Small intestine (tissue), 16 donors: ENCODE measurements at places on chromosomes 5 and 9. TPM values are rescaled to one million over a fixed set of nuclear protein-coding genes. Genes with fewer than 3 reads are reported as not detected.

DNA sequence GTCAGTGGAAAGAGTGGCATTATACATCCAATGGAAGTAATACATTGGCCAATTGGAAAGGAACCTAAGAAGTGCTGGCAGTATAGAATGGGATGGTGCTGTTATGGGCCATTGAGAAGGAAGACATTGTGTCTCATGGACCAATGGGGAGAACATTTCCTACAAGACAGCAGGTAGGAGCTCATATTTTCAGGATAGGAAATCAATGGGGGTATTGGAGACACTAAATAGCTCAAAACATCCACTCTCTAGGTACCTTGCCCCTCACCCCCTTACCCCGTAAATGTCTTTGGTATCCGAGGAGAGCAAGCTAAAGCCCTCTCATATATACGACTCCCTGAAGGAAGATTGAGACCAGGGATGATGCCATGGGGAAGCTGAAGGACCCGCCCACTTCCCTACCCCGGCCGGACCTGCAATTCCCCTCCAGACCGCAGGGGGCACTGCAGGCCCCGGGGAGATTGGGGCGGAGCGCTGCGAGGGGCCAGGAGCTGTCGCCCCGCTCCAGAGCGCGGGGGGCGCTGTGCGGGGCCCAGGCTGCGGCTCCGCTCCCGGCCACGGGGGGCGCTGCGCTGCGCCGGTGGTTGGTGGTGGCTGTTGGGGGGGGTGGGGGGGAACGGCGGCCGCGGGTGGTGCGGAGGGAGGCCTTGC lies at the start of gene KDM3B:
KDM3B (plus strand) TSS at position 615 of the 651 bp plus-strand sequence. CDS start 111 bp downstream, outside the sequence.
- peak; percentile 94 for DNase-seq

GRCh38 chr5:10578293-10578665 lies 14.4 kb downstream of the ANKRD33B start:
- DNase-seq: no peak

- no peak for DNase-seq
Measured at GRCh38 chr9:130201399-130201873, 29.2 kb downstream of the NCS1 start.

- no peak for DNase-seq
Measured at GRCh38 chr9:37149666-37150308, 29.4 kb downstream of the ZCCHC7 start.

SPINK6 gene
- polyA plus RNA-seq: not detected

NME5 gene
- 1.8 TPM for polyA plus RNA-seq

ZMAT2 gene
- 67.4 TPM for polyA plus RNA-seq

DNA sequence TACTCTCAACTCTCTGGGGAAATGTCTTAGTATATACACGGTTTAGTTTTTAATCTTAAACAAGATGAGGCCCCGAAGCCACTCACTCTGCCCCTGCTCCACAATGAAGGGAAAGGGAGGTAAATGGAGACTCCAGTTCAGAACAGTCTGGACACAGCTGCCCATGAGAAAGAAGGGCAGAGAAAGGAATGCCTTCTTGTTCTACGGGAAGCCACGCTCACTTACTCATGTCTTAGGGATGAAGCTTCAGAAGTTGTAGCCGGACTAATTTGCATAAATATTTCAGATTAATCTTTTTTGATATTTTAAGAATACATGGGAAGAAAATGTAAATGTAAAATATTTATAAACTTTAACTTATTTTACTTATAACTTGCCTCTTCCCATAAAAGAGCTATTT lies 94.0 kb downstream of the COL23A1 start:
- DNase-seq: no peak

GRCh38 chr5:159185773-159186172 lies 23.6 kb downstream of the RNF145 start:
- no peak for DNase-seq

DNA sequence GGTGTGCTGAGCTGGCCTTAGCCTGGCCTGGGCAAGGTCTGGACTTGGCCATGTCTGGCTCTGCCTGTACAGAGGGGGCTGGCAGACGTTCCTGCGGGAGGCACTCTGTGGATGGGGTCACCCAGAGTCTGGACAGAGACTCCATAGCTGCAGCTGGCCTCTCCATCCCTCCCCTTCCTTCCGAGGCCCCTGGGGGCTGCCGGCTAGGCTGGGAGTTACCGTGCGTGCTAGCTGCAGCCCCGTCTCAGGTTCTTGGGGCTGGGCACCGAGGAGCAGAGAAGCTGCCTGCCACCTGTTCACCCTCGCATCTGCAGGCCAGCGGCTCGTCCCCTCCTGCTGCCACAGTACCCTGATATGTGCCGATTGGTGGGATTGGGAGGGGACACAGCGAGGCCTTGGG lies 63.4 kb downstream of the RXRA start:
- no peak for DNase-seq

PCDHB9 gene
- not detected for polyA plus RNA-seq

- no peak for DNase-seq
Measured at GRCh38 chr5:136840601-136841000, 475.3 kb upstream of the TRPC7 start.

DNA sequence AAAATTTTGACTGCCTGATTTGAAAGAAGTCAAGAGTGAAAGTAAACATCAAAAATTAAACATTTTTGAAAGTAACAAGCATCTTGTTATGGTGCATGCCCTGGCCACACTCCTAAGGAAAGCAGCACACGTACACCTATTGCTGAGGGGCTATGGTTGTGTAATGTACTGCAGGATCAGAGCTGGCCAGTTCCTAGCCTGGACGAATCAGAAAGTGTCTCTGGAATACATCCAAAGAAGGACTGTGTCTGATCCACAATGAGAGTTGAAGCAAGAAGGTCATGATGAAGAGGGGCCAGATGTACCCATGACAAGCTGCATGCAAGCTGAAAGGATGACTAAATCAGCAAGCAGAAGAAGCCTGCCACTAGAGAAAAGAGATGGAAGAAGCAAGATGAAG lies 618.2 kb downstream of the TLE1 start:
- no peak for DNase-seq

DNA sequence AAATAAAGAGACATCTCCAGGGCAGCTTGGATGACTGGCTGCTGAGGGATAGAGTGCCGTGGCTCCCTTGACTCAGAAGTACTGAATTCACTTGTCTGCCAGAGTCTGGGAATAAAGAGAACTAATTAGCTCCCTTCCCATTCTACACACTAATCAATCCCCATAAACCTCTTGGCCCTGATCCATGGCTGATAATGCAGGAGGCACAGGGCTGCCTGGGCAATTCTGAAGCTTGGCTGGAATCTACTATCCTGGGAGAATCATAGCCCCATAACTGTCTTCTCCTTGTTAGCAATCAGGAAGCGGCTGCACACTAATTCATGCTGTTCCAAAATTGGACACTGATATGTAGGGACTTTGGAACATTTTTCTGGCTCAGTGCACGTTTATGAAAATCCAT lies 197.7 kb downstream of the PTTG1 start:
- DNase-seq: peak; percentile 84

PDE8B gene
- polyA plus RNA-seq: 1.5 TPM

- DNase-seq: no peak
Measured at GRCh38 chr5:180798193-180798592, 4.4 kb downstream of the MGAT1 start.

DNA sequence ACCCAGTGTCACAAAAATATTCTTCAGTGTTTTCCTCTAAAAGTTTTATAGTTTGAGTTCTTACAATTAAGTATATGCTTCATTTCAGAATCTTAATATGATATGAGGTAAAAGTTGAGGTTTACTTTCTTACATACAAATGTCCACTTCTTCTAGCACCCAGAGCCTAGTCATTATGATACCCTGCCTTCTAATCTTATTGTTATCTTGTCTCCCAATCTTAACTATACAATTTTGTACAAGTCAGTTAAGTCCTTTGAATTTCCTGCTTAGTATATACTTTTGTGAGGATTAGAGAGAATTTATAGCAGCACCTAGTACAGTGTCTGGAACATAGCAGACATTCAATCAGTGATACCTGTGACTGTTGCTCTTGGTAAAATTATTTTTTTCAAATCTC lies 29.3 kb downstream of the RAD50 start:
- DNase-seq: no peak

DNA sequence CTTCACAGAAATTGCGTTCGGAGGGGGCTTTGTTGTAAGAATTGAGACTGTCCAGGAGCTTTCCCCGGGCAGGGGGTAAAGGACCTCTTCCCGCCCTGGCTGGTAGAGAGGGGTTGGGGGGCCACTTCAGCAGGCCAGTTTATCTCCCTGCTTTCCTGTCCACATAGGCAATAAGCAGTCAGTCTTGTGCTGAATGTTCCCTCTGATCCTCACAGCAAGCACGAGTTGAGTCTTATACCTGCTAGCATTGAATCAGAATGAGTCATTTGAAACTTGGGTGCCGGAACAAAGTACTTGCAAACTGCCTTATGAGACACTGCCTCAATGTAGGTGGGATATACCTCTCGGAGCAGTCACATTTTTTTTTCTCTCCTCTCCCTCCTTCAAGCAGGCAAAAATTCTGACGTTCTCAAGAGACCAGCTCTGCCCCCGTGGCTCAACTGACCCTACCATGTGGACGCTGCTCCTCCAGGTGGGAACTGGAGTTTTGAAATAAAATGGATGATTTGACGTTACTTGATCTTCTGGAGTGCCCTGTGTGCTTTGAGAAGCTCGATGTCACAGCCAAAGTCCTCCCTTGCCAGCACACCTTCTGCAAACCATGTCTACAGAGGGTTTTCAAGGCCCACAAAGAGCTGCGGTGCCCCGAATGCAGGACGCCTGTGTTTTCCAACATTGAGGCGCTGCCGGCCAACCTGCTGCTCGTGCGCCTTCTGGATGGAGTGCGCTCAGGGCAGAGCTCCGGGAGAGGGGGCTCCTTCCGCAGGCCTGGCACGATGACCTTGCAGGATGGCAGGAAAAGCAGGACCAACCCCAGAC lies 1.3 kb downstream of the SH3RF2 start:
- peak; percentile 92 for DNase-seq

CFAP77 gene
- not detected for polyA plus RNA-seq

DNA sequence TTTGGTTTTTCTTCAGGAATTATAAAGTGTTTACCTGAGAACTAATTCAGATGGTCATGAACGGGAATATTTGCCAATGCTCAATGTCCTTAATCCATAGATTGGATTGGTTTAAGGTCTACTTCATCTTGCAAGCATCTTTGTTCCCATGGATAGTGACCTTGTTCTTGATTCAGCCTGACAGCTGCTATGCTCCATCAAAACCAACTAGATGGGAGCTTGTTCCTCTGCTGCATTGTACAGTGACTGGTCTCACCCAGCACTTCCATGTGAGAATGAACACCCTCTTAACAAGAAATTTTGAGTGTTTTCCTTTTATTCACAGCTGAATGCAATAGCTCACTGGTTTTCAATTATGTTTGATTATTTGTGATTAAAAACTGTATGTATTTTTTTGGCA lies 312.6 kb upstream of the ACTBL2 start:
- no peak for DNase-seq

DNA sequence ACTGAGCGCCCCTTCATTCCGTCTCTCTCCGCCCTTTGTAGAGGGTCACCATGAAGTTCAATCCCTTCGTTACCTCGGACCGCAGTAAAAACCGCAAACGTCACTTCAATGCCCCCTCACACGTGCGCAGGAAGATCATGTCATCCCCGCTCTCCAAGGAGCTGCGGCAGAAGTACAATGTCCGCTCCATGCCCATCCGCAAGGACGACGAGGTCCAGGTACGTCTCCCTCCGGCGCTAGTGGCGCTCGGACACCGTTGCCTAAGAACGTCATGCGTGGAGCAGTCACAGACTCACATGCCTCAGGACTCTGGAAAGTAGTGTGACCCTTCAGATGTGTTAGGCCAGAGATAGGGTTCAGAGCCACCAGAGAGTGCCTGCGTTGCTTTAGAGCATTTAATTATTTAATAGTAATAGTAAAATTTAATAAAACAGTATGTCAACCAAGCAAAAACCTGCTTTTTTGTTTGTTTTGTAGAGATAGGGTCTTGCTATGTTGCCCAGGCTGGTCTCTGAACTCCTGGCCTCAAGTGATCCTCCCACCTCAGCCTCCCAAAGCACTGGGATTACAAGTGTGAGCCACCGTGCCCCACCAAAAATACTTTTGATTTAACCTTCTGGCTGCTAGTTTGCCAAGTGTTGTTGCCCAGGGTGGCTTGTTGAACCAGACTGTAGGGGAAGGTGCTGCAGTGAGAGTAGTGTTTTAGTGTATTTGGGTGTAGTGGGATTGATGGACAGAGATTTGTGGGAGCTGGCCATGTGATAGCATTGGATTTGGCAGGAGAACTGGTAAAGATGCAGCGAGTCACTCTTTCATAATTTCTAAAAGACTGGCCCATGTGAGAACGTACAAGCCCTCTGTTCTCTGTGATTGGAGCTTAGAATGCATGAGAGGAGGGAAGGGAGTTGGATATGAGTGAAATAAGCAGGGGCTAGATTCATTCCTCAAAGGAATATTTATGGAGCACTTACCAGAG lies 888 bp downstream of the RPL26L1 start:
- DNase-seq: no peak

CRHBP gene
- not detected for polyA plus RNA-seq

CREBRF gene
- 26.0 TPM for polyA plus RNA-seq

ORM1 gene
- polyA plus RNA-seq: 1.3 TPM

LCN15 gene
- polyA plus RNA-seq: 12.7 TPM

- peak; percentile 24 for DNase-seq
Measured at GRCh38 chr5:93078082-93079038, 502.7 kb downstream of the NR2F1-AS1 start.

DYNC2I2 gene
- 114 TPM for polyA plus RNA-seq

DNA sequence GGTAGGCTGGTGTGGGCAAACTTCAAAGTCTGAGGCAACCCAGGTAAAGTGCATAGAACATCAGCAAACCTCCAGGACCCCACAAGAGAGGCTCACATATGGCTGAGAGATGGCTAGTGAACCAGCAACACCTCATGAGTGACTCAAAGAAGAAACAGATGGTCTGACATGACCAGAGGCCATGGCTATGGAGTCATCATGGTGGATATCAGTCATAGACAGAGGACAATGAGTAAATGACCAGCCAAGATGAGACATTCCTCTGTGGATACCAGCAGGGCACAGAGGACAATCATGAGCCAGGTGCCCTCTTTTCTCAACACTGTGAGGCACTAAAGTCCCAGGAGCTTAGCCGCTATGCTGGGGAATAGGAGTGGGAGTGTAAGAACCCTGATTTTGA lies 180.8 kb downstream of the RASEF start:
- DNase-seq: no peak

DNA sequence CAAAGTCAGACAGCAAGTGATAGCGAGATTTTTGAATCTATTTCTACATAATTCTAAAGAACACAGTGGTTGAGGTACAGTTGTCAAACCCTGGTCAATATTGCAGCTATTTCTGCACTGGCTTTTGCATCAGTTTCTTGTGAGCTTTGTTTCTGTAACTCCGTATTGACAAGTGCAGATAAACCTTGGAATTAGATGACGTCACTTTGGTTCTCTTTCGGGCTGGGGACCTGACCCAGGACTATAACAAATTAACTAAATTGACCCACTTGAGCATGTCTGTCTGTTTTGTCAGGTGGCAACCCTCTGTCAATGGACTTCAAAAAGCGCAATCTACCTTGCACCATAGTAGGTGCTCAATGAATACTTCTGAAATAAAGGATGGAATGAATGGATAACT lies 418.4 kb upstream of the SGCD start:
- no peak for DNase-seq

MAN1B1 gene
- polyA plus RNA-seq: 40.3 TPM

- peak; percentile 91 for DNase-seq
Measured at GRCh38 chr9:93299418-93300174, 115.7 kb downstream of the WNK2 start.
